ENCODE measurements at places on chromosomes 16 and 17. TPM values are rescaled to one million over a fixed set of nuclear protein-coding genes. Genes with fewer than 3 reads are reported as not detected.

DNA sequence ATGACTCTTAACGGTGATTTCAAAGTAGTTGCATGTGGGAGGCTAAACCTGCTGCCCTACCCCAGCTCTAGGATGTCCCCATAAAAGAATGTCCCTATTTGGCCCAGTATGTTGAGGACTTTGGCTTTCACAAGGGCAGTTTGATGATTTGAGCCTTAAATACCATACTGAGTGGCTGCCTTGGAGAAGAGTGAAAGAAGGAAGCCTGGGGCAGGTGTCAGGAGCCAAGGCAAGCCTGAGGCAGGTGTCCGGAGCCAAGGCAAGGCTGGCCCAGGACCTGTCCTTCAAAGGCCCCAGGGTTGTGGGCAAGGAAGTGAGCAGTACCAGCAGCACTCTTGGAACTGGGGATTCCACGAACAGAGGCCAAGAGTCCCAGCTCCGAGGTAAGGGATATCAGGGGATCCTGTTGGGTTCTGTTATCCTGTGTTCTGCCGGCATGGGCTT is 18.6 kb downstream of the ST6GALNAC2 start:
- DNase-seq: no peak

DNA sequence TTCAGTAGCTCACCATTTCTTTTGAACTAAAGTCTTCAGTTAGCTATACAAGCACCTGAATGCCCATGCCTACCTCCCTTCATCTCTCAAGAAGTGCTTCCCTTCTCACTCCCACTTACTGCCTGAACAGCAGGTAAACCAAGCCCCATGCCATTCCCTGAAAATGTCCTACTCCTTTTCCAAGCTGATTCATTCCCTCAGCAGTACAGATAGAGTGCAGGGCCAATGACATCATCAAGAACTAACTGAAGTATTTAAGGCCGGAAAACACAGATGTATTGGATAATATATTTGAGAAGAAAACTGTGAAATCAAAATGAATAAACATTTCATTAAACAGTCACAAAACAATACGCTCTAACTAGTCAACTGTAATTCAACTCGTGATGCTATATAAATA is 478.8 kb upstream of the CDH11 start:
- no peak for DNase-seq

The C16orf86 gene
- polyA plus RNA-seq: 2.6 TPM

DNA sequence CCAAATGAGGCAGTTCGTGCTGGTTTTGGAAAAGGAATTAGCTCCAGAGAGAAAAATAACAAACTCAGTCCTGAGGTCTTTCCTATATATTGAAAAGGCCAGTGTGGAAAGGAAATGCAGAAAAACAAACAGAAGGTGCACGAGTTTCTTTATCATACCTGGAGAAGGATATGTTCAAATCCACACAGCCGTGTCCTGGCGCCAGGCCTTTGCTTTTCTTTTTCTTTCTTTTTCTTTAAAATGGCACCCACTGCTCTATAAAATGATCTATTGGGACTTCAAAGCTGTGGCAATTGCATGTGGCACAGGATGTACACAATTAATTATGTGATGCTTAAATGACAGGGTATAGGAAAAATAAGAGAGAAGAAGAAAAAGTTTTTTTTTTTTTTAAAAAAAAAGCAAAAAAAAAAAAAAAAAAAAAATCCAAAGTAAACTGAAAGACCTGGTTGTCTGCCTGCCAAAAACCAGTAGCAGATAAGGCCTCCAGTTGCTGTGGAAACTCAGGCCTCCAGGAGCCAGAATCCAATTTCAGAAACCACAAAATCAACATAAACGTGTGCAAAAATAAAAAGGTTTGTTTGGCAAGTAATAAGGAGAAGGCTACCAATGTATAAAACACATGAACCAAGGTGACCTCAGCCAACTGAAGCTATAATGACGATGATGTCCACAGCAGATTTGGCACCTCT is 957.6 kb upstream of the SOX9 start:
- DNase-seq: no peak

GRCh38 chr17:80319262-80319998 is 58.8 kb downstream of the RNF213 start:
- no peak for DNase-seq

DNA sequence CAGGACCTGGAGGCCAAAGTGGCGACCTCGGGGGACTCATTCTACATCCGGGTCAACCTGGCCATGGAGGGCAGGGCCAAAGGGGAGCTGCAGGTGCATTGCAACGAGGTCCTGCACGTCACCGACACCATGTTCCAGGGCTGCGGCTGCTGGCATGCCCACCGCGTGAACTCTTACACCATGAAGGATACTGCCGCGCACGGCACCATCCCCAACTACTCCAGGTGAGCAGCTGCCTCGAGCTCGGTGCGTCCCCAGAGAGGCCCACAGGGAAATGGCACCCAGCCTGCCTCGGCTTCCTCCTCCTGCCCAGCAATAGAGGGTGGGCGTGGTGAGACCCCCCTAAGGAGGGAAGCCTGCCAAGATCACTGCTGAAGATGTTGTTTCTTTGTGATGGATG is 17.9 kb downstream of the SGSH start:
- DNase-seq: no peak

The KRT17 gene
- 13.9 TPM for polyA plus RNA-seq
